ENCODE measurements at places on chromosomes 7 and 10.

DNA sequence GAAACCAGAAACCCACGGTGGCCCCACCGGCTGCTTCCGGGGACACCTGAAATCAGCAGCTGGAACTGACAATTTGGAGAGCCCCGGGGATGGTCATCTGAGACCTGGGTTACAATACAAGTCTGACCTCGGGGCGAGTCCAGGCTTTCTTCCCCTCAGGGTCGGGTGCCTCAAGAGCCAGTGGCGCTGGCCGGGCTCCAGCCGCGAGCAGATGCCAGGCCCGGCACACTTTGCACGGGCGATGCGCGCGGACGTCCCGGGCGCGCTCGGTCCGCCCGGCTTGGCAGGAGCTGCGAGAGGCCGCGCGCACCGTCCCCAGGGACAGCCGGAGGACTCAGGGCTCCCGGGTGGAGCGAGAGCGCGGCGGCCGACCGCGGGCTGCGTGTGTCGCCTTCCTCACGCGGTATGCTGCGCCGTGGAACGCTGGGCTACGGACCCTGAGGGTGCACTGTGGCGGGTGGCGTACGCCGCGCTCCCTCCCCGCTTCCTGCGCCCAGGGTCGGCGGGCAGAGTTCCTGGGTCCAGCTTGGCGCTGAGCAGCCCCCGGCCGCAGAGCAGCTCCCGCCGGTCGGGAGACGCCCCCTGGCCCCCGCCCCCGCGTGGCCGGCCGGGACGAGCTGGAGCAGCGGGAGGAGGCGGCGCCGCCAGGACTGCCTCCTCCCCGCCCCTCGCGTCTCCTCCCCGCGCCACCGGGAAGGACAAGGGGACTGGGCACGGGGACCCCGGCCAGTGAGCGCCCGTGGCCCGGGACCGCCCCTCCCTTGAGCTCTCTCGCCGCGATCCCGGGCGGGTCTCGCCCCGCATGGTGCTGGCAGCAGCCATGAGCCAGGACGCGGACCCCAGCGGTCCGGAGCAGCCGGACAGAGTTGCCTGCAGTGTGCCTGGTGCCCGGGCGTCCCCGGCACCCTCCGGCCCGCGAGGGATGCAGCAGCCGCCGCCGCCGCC lies at the start of gene RBM20:
TSS of gene RBM20 (plus strand) at position 684 of the 945 bp plus-strand sequence. CDS start at position 803, 119 bp downstream.
- peak; percentile 30 for DNase-seq

- no peak for DNase-seq
Observed at GRCh38 chr10:20215547-20216152, 399.4 kb downstream of the PLXDC2 start.

DNA sequence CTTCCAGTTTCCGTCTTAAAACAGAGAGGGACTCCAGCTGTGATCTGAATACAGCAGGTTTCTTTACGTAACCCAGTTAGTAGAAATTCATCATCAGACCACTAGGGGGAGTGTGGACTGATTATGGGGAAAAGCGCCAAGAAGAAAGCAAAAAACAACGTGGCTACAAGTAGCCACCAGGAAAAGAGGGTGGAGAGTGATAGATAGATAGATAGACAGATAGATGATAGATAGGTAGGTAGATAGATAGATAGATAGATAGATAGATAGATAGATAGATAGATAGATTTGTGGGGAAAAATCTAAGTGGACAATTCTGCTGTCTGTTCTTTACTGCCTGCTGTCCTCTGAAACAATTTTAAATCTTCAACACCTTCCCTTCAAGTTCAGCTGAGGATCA lies 12.7 kb upstream of the AKR1B10 start:
- peak; percentile 29 for DNase-seq

DNA sequence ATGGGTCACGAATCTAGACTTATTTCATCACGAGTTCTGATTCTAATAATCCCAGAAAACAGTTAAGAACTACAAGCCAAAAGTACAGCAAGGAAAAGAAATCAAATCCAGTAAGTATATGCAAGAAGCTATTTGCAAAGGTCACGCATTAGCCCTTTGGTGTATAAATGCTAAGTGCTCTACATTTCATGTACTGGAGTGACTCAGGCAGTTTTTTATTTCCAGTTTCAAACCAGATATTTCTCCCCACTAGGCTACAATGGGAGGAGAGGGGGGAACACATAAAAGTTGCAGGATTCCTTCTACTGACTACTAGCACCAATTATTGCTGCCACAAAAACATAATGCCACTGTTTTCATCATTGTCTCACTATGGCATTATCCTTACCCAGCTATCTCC lies 148.0 kb downstream of the NRCAM start:
- no peak for DNase-seq

- DNase-seq, result no peak
Observed at GRCh38 chr10:32103721-32104120, 47.5 kb upstream of the KIF5B start.

DNA sequence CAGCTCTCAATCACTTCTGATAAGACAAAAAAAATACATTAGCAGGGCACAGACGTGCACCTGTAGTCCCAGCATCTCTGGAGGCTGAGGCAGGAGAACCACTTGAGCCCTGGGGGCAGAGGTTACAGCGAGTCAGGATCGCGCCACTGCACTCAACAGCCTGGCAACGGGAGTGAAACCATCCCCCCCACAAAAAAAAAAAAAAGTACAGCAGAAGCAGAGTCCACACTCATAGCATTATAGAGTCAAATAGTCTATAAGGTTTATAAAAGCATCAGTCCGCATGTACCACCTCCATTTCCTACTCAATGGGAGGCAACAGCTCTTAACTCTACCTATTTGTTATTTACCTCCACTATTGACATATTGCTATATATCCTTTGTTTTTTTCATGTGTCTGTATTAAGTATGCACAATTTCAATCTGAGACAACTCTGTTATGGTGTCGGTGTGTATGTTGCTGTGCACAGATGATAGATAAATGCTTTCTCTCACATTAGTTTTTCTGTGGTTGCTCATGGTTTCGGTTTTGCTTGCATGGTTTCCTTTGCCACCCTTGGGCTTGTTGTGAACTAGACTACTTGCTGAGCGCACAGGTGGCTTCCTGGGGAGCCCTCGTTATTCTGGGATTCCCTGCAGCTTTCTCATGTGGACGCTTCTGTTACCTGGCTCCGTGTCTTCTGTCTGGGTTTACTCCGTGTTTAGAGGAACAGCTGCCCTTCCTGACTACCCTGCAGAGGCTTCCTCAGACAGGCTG lies 40.4 kb downstream of the PROSER2 start:
- no peak for DNase-seq

DNA sequence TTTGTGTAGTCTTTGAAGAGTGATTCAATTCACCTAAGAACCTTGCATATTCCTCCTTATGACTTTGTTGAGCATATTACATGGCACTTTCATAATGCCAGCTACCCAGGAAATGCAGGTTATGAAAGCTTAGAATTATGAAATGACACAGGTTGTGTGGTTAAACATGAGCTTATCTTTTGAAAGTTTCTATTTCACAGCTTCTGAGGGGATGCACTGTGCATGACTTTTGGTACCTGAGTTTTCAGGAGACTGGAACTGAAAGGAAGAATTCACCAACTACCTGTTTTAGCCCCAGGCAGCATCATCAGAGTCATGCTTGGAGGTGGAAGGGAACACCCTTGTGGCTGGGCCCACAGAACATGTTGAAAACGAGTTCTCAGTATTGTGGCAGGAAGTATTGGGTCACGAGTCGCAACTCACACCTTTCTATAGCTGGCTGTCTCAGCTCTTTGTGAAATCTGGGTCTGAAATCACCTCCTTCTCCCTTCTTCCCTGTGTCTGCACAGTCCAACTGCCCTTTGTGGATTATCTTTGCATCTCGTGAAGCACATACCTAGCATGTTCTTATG lies 228.2 kb downstream of the PTEN start:
- DNase-seq, result no peak

DNA sequence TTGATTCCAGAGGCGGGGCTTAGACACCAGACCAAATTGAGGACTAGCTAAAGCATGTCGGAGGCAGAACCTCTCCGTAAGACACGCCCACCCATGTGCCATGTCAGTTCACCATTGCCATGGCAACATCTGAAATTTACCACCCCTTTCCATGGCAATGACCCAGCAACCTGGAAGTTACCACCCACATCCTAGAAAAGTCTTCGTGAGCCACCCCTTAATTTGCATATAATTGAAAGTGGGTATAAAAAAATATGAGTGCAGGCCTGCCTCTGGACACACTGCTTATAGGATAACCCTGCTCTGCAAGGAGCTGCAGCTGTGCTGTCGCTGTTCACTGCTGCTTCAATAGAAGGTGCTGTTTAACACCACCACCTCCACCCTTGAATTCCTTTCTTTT lies 28.0 kb downstream of the TMEM270 start:
- no peak for DNase-seq

GRCh38 chr10:29735628-29736365 lies 101.0 kb upstream of the SVIL start:
- DNase-seq, result peak; percentile 93

DNA sequence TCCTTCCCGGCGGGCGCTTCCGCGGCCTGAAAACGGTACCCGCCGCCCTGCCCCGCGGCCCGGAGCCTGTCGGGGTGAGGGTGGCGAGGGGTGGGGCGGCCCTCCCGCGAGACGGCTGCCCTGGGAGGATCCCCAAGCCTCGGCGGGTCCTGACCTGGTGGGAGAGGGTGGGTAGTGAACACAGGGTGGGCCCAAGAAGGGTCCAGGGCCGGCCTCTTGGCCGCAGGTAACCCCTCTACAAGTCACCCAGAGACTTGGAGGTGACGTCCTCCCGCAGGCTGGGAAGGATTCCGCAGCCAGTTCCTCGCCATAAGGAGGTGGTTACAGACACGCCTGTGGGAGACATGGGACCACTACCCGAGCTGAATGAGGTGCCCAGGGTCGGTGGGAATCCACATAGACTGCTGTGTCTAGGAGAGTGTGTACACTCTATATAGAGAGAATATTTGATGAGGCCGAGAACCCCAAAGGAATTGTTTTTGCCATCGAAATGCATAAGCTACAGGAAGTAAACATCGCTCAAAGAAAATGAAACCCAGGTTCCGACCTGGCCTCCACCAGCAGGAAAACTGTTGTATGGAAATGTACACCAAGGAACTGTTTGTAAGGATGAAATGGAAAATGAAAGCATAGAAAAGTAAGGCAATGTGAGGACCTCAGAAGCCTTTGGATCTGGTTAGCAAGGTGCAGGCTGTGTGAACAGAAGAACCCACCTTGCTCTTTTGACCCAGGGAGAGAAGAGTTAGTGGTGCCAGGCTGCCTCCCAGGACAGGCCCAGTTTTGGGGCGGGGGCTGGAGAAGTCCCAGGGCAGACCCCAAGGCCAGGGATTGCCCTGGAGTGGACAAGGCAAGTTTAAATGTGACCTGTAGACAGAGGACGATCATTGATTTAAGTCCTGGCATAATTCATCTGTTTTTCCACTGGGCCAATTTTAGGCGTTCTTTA lies 659 bp downstream of the OPTN start:
- DNase-seq, result peak; percentile 14

GRCh38 chr7:106818736-106819135 lies 46.3 kb upstream of the PIK3CG start:
- no peak for DNase-seq

- DNase-seq, result no peak
Observed at GRCh38 chr10:113987805-113988204, 55.9 kb upstream of the ADRB1 start.

GRCh38 chr10:103845972-103846371 lies 9.4 kb downstream of the SH3PXD2A start:
- no peak for DNase-seq

- DNase-seq, result no peak
Observed at GRCh38 chr7:16270844-16271243, 150.5 kb downstream of the CRPPA start.

- no peak for DNase-seq
Observed at GRCh38 chr7:587767-588166, 68.1 kb upstream of the PDGFA start.

DNA sequence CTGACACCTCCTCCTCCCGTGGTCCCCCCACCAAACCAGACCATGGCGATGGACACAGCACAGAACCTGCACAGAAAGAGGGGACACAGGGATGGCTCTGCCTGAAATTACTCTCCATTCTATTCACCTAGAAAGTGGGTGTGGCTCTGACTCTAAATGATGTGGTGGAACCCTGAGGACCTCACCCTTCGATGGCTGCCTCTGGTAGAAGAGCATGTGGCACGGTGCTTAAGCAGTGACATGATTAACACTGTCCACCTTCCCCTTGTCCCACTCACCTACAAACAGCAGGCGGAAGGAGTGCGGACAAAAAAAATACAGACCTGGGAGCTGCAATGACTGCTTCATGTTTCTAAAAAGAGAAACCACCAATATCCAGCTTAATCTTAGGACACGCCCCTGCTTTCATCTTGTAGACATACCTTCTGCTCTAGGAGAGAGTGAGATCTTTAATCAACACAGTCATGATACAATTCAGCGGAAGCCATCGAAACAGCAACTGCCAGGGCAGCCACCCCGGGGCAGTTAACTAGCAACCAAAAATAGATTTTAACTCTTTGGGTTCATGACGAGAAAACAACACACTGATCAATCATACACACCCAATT lies 11.4 kb downstream of the JCAD start:
- no peak for DNase-seq

DNA sequence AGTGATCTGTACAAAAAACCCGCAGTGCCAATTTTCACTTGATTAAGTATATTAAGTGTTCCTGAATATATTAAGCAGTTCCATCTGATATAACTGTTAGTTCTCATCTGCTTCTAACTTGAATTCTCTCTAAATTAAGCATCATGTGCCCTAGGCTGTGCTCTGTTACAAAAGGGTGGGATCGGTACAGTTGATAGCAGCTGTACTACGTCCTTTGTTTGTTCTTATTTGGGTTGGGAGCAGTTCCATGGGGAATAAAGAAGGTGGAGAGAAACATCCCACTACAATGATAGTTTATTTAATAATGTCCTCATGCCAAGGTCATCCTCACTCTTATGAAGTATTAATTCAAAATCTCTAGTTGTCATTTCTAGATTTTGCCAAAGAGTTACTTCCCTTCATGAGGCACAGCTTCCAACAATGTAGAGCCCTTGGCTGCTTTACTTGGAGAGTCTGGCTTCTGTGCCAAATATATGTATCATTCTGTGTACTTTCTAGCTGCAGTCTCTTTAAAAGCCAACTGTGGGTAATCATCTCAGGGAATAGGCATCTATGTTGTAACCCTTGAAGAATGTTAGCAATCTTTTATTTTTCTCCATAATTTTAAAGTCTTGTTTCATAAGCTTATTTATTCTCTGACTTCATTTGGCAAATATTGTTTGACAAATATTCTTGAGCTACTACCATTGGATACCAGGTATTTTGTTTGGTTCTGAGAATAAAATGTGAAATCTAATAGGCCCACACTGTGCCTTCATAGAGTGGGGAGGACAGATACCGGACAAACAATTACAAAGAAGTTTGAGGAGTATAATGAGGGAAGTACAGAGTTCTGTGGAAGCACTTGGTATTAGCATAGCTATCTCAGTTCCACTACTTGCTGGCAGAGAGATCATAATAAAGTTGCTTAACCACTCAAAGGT lies 22.4 kb upstream of the AHR start:
- DNase-seq, result peak; percentile 19

DNA sequence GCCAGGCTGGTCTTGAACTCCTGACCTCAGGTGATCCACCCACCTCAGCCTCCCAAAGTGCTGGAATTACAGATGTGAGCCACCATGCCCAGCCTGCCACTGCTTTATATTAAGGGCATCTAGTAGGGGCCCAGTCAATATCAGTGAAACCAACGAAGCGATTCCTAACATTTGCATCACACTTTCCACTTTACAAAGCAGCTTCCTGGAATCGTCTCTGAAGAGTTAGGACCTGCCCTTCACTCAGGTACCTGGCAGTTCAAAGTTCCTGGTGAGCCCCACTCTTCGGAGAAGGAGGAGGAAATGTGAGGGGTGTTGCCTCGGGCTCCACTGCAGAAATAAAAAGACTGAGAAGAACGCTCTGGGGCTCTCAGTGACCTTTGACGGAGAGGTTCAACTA lies 31.1 kb upstream of the EZH2 start:
- no peak for DNase-seq

Data from H54 (cell line).